Islet precursor cell (in vitro differentiated cells): ENCODE measurements at places on chromosomes 13 and 19.
A peak's percentile ranks its signal among the peaks of the same experiment; 100 is the strongest.

DNA sequence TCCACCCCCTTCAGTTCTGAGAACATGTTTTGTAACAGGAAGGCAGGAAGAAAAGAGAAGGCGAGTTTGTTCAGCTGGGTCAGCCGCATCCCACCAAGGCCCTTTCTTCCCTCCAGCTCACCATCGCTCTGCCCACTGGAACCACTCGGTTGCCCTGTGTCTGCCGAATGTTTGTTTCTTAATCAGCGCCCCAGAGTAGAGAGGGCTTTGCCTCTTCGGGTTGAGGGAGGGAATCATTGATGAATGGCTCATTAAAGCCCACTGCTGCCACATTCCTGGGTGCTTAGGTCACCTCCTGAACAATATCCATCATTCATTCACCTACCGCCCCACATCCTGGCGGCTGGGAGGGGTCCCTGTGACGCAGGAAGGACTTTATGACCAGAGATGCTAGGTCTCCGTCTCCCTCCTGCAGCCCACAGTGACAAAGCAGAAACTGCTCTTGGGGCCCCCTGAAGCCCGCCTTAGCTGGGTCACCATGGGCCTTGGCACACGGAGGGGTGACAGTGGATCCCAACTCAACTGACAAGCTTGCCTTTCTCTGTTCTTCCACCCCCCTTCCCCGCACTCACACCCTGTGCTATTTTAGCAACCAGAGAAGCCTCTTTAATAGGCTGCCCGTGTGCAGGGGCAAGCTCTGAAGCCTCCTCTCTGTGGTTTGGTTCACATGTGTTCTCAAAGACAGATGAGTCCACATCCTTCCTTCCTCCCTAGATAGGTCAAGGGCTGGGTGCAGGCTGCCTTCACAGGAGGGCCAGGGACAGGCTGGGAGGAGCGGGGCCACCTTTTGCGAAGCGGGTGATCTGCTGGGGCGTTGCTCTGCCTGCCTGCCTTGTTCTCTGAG lies 46.2 kb downstream of the ACTN4 start:
- peak; percentile 96 for DNase-seq

- DNase-seq, result peak; percentile 81
These were observed 41.5 kb upstream of the MEDAG start for GRCh38 chr13:30864433-30865122.

- peak; percentile 92 for DNase-seq
These were observed 2.1 kb upstream of the HOOK2 start for GRCh38 chr19:12777217-12778016.

DNA sequence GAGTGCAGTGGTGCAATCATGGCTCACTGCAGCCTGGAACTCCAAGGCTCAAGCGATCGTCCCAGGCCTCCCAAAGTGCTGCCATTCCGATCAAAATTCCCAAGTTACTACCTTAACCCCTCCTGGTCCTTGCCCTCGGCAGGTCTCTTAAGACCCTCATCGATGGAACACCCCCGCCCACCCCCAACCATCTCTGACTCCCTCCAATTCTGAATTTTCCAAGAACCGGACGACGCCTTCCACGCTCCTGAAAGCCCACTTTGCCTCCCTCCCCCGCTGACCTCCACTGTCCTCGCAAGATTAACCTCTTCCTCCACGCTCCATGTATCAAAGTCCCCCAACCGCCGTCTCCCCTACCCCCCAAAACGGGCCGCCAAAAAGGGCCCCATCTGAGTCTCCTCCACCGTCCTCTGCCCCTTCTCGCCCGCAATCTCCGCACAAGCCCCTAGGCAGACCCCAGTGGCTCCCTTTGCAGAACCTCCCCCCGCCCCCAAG lies 539 bp downstream of the DAPK3 start:
- no peak for DNase-seq

DNA sequence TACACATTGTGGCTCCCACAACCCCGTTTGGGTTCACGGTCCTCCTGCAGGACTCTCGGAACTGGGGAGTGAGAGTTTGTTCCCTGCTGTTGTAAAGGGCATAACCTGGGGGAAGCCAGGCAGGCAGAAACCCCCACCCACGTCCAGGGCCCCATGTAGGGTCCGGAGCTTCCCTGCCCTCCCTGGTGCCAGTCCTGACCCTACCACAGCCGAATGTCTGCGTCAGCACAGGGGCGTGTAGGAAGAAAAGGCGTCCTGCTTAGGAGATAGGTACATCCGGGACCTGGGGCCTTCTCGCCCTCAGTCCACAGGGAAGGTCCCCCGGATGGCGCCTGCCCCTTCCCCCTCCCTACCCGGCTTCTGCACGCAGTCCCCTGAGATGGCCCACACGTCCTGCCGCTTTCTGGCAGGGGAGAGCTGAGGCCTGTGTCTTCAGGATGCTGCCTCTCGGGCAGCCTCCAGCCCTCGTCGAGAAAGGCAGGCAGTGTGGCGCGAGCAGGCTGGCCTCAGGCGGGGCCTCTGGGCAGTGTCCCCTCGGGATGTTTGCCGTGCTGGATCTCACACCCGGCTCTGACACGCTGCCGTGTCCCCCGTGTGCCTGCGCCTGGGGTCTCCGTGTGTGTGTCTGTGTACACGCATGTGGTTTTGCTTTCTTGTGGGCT lies 19.1 kb downstream of the CSNK1G2 start:
- DNase-seq, result no peak

DNA sequence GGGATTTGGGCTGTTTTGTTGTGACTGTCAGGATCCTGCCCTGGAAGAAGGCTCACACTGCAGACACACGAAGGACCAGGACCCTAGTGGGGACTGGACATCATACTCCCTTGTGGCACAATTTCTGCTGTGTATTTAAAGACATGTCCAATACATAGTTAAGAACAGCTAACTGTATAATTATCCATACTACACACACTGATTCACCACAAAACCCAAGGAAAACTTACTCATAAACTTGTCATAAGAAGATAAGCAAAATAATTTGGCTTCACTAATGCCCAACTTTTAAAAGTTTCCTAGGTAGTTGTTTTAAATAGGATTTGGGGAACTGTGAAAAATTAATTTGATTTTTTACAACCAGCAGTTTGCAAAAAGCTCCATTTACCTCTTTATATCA lies 46.1 kb downstream of the LATS2 start:
- DNase-seq, result peak; percentile 21

- DNase-seq, result no peak
These were observed 22.0 kb downstream of the SAE1 start for GRCh38 chr19:47152632-47153031.

DNA sequence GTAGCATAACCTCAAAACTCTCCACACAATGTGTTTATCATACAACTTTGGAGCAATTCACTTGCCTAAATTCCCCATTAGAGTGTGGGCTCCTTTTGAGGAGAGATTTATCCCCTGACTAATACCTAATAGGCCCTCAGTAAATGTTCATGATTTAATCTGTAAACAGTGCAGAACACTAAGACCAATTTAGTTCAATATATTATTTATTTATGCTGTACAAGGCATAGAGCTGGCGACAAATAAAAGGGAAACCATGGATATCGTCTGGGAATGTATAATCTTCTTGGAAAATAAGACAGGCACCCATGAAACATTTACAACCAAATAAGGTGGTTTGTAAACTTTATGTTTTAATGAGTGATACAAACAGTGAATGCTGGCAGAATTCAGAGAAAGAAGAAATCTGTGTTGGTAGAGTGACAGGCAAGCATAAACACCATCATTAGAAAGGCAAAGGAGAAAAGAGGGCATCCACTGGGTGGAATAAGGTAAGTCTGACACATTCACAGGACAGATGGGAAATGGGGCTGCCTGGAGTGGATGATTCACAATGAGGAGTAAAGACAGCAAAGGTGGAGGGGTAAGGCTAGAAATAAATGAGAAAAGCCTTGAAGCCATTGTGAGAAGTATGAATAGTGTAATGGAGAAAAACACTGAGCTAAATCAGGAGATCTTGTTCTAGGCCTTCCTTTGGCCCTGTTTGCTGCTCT lies 106.1 kb upstream of the MIR17HG start:
- no peak for DNase-seq

GRCh38 chr13:51934461-51935087 lies 72.8 kb downstream of the CCDC70 start:
- DNase-seq, result peak; percentile 51

GRCh38 chr13:53445686-53446085 lies 417.1 kb downstream of the OLFM4 start:
- no peak for DNase-seq

DNA sequence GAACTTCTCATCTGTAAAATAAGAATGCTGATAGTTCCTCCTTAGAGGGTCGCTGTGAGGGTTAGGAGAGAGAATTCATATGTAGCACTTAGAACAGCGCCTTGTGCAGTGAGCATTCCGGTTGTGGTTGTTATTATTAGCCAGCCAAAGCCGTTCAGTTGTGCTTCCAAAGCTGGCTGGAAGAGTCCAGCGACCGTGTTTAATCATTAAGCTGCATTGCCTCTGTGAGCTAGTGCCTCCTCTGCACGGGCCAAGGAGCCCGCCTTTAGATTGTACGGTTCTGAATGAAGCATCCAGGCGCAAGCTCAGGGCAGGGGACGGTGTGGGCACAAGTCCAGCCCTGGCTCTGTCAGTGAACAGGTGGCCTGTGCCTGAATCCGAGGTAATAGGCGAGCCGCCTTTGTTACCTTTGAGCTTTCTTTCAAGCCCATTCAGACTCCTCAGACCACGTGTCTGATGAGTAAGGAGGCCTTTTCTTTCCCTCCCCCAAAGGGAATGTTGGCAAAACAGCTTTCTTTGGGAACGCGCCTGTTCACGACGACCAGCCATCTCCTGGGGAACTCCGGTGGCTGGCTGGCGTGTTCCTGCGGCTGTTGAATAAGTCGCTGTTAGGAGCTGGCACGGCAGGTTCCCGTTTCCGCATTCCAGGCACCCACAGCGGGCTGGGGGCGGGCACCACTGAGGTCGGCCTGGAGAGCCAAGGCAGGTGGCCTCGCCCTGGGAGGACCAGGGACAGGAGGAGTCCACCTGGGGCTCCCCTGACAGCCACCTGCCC lies 25.1 kb downstream of the SIPA1L3 start:
- peak; percentile 93 for DNase-seq

DNA sequence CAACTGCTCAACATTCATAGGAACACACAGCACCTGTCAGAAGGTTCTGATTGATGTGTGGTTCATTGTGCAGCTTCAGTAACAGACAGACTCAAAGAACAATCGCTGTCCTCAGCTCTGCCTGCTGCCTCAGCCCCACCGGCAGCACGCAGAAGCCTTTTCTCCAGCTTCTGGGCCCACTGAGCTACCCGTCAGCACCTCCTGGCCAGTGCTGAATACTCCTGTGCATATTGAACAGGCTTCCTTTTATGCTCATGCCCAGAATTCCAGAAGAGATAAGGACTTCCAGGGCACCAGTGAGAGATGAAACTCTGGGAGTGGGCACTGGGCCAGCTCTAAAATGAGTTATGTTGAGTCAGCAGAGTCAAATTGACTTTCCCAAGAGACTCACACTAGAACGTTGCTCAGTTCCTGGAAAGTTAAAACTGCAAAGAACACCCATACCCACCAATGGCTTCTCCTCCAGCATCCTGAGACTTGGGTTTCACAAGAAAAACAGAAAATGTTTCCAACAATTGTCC lies 119.3 kb downstream of the COL4A1 start:
- no peak for DNase-seq

GRCh38 chr13:65603160-65603559 lies 1627.0 kb downstream of the PCDH9 start:
- DNase-seq, result no peak

GRCh38 chr19:31330237-31330636 lies 19.0 kb downstream of the TSHZ3 start:
- DNase-seq, result no peak

- peak; percentile 20 for DNase-seq
These were observed 43.1 kb downstream of the ZNF611 start for GRCh38 chr19:52691737-52692136.

DNA sequence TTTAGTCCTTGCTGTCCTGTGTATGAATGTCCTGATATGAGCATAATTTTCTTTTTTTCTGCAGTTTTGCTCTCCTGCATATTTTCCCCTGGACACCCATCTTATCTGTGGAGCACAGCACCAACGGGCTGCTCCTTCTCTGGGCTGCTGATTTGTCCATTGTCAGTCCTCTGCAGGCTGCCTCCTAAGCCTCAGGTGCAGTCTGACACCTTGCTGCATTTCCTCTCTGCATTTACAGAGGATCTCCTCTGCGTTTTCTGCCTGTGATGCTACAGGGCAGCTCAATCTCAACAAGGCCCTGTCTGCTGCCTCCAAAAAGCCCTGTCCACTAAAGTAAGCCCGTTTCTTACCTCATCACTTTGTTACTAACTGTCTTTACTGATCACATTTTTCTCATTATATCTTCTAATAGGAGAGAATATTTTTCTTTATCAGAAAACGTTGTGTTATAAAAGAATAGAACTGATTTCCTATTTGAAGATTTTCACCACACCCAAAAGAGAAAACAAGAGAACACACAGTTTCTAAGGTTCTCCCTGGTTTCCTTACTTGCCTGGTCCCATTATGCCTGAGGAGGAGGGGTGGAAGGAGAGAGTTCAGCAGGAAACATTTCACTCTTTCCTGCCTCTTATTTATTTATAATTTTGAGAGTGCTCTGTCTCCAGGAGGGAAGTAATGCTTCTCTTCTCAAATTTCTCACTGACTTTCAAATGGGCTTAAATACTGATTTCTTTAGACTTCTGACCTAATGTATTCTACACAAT lies 65.6 kb upstream of the TDRD3 start:
- DNase-seq, result no peak

DNA sequence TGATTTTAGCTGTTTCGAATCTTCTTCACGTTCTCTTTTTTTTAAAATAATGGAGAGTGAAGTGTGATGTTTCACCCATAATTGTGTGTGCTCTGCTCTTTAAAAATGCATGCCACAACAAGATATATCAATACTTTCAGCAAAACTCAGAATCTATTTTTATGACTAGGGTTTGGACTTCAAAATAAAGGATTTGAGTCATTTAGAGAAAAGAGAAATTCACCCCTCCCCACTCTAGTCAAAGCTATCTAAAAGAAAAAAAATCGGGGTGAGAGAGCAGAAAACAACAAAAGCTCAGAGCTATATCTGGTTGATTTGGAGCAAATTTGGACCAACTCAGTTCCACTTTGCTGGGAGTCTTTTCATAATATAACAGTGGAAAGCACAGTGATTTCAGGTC lies 244.5 kb downstream of the DNAJC15 start:
- DNase-seq, result no peak

- DNase-seq, result no peak
These were observed 76.2 kb upstream of the CSNK1A1L start for GRCh38 chr13:37181620-37182019.

GRCh38 chr13:105097521-105097920 lies 1437.9 kb downstream of the EFNB2 start:
- no peak for DNase-seq
